ENCODE measurements at places on chromosomes 1 and 21.
A peak's percentile ranks its signal among the peaks of the same experiment; 100 is the strongest.

DNA sequence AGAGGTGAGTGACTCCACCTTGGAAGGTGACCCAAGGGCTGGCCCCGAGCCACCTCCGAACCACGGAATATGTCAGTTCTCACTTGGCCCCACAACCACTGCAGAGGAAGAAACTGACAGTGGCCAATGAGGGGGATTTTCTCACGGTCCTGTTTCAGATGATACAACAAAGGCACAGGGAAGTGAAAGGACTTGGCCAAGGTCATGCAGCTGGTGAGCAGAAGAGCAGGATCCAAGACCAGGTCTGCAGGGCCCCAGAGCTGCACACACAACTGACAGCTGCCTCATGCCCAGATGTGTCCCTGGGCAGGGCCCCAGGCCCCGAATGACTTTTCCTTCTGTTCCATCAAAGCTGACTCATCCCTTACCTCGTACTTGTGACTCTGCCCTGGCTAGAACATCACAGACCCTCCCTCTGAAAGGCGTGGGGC lies 25.8 kb upstream of the EVA1B start:
- DNase-seq, result no peak

DNA sequence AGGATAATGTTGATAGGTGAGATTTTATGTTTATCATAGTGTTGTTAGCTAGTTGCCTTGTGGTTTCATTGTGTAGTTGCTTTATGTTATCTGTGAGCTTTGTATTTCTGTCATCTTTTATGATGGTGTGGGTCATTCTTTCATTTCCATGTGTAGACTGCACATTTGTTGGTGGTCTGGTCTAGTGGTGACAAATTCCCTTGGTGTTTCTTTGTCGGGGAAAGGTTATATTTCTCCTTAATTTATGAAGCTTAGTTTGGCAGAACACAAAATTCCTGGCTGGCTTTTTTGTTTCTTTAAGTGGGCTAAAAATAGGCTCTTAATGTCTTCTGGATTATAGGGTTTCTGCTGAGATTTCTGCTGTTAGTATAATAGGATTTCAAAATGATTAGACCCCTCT lies 347.2 kb upstream of the ADAMTS5 start:
- DNase-seq, result no peak

DNA sequence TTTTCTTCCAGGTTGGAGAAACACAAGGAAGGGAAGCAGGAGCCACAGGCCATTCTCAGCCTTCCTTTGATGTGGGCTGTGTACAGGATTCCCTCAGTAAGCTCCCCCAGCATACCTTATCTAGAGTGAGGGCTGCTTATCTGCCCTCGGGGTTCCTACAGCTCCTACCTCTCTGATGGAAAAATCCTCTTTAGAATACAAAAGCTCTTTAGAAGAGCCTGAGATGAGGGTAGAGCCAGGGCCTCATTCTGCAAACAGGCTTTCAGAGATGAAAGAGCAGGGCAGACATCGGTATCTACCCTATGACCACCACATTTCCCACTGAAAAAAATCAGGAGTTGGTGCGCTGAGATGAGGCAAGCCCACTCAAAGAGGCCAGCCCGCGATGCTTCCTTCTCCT lies 85.1 kb downstream of the PLPP3 start:
- DNase-seq, result no peak

GRCh38 chr1:231682779-231683178 lies 56.2 kb downstream of the DISC1 start:
- no peak for DNase-seq

DNA sequence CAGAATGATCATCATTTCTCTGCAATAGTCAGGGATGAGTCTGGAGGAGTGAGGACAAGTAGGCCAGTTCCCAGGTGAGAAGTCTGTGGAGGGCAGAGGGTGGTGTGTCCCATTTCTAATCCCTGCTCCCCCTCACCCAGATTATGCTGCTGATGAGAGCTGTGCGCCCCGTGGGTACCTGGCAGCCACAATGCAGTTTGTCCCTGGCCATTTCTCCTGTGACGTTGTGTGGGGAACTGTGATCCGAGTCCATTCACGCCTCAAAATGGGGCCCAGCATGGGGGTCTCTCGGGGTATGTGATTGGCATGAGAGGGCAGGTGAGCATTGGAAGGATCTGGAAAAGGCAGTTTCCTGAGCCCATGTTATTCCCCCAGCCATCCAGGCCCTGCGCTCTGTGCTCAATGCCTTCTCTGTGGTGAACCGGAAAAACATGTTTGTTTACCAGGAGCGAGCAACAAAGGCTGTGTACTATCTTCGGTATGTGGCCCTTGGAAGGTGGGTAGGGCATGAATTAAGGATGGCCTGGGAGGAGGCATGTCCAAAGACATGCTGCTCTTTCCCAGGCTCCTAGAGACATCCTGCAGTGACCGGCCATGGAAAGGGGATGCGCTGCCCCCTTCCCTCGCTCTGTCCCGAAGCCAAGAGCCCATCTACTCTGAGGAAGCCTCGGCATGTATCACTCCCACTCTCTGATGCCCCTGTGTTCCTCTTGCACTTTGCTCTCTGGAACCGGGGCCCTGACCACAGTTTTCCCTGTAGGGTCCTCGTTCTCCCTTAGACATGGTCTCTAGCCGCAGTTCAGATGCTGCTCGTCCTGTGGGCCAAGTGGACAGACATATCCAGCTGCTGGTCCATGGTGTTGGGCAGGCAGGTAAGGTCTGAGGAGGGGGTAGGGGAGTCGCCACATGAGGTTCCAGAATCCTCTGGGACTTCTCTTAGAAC lies 16.4 kb downstream of the HYI start:
- DNase-seq, result no peak

GRCh38 chr1:228478326-228478725 lies 8.9 kb upstream of the RNF187 start:
- DNase-seq, result no peak

DNA sequence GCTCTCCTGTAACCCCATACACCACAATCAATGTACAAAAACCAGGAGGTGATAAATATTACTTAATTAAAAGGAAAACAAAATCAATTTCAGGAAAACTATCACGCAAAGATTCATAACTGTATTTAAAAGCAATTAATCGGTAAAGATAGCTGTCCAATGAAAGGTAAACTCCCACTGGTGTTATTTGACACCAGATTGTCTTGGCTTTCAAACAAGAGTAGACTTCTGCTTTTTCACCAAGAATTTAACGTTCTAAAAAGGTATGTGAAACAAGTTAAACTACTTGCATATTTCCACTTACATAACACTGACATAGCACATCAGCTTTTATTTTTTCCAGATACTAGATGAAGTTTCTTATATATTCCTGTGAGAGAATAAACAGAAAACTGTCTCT lies 3.5 kb downstream of the PLPP3 start:
- DNase-seq, result no peak

DNA sequence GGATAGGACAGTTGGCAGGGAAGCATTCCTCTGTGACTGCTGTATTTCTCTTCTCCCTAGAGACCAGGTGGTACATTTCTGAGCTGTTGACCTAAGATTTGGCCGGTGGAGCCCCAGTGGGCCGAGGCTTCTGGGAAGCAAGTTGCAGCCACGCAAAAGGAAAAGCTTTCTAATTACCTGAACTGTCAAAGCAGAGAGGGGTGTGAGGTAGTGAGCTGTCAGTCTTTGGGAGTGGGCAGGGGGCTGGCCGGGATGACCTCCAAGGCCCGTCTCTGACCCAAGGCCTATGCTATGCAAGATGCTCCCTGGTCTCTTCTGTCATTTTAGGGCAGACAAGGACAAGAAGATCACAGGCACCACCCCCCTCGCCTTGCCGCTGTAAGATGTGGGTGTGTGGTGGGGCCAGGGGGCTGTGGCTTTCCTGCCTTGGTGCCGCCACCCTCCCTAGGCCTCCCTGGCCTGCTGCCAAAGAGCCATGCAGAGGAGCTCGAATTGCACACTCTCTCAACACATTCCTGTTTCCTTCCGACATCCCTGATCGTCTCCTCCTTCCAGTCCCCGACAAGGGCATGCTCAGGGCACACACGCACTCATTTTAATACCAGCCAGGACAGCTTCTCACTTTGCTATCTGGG lies 7.7 kb downstream of the PADI1 start:
- DNase-seq, result peak; percentile 23

DNA sequence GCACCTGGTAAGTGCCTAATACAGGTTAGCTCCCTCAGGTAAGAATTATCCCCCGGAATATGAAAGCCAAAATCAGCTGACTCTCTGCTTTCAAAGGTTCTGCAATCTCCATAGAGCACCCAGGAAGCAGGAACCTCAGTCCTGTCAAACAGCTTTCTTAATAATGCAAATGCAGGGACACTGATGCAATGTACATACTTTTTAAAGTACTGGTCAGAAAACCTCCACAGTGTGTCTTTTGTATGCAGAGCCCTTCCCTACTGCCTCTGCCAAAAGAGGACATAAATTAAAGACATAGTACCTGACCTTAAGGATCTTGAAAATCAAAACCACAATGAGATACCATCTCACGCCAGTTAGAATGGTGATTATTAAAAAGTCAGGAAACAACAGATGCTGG lies 365.0 kb upstream of the KAZN start:
- no peak for DNase-seq

GRCh38 chr1:223378754-223379153 lies 14.5 kb upstream of the CCDC185 start:
- DNase-seq, result no peak

GRCh38 chr21:31987696-31988095 lies 114.9 kb downstream of the HUNK start:
- no peak for DNase-seq

DNA sequence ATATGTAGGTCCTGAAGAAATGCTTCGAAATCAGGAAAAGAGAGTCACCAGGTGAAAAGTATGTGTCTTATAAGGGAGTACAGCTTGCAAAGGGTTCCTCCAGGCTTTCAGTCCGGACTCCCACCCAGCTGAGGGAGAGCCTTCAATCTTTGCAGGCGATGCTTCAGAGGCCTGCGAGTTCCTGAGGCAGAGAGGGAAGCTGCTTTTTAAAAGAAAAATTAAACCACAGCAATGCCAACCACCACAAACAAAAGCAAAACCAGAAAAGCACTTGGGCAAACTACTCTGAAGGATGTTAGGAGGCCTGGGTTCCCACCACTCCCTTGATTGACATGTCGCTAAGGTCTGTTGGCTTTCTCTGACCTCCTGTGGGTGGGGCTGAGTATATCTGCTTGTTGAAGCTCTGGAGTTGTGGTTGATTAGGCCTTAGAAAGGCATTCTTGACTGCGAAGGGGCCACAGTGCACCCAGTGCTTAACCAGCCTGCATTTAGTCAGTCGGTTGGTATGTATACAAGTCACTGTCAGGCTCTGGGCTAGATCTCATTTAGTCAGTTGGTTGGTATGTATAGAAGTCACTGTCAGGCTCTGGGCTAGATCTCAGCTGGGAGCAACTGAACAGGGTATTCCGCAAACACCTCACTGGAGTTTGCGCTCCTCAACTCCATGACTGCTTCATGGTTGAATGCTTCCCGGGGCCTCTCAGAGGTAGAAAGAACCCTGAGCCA lies 1.2 kb downstream of the NIPAL3 start:
- DNase-seq, result no peak

- no peak for DNase-seq
Measured at GRCh38 chr1:236687273-236687672, 974 bp downstream of the ACTN2 start.

GRCh38 chr1:159705251-159705903 lies 9.0 kb downstream of the CRP start:
- no peak for DNase-seq

DNA sequence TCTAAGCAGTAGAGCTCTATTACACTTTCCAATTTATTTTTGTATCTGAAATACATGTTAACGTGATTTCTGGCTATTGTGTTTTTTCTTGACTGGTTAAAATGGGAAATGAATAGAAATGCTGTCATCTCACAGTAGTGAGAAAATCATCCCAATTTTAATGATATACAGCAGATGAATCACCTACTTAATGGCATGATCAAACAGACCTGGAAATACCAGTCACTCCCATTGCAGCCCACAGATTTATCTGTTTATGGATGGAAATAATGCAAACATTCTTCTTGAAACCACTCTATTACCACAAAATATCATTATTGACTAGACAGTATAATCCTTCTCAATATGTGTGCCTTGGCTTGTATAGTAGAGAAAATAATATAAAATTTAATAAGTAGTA lies 497.8 kb upstream of the ADAMTS5 start:
- DNase-seq, result no peak

- DNase-seq, result no peak
Measured at GRCh38 chr1:212794561-212795014, 2.9 kb downstream of the TATDN3 start.

GRCh38 chr1:95230768-95231191 lies 3.2 kb upstream of the RWDD3 start:
- no peak for DNase-seq

GRCh38 chr1:70358921-70359564 lies 4.5 kb upstream of the ANKRD13C start:
- DNase-seq, result no peak

- no peak for DNase-seq
Measured at GRCh38 chr1:35674111-35674510, 32.8 kb upstream of the PSMB2 start.

DNA sequence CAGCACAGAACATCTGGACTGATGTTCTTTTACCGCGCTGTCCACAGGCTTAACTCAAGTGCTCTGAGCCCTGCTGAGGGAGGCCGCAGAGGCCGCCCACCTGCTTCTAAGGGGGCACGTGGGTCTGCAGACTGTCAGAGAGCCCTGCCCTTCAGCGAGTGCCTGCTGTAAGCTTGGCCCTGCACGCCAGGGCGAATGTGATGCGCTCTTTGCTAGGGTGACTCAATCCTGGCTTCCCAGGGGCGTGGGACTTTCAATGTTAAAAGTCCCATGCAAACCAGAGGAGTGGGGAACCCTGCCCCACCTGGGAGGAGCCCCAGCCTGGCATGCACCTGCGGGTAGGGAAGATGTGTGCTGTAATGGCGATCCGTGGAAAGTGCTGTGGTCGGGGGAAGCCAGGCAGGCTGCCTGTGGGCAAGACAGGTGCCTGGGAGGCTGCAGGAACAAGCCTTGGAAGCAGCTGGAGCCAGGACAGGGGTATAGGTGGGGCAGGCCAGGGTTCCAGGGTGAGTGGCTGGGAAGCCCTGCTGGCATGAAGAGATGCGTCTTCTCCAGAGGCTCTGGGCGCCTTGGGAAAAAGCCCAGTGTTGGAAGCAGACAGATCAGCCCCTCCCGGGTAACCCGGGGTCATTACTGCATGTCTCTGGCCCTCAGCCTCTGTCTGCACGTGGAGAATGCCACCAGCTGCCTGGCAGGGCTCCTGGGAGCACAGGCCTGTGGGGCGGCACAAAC lies 594 bp upstream of the PANK4 start:
- no peak for DNase-seq

GRCh38 chr1:15972409-15972808 lies 3.5 kb downstream of the ZBTB17 start:
- DNase-seq, result no peak

GRCh38 chr1:165842023-165842670 lies 14.7 kb downstream of the UCK2 start:
- DNase-seq, result no peak

- no peak for DNase-seq
Measured at GRCh38 chr1:55554611-55555010, 339.4 kb upstream of the USP24 start.

- no peak for DNase-seq
Measured at GRCh38 chr21:28136656-28137255, 855.9 kb downstream of the LTN1 start.

- no peak for DNase-seq
Measured at GRCh38 chr1:215287362-215287761, 204.8 kb downstream of the KCNK2 start.
